ENCODE measurements at places on chromosomes 12 and 14.

- DNase-seq = no peak
Measured at GRCh38 chr12:131364903-131365820, 345.7 kb upstream of the SFSWAP start.

GRCh38 chr12:49364989-49365388, 2.3 kb upstream of the SPATS2 start:
- DNase-seq = no peak

DNA sequence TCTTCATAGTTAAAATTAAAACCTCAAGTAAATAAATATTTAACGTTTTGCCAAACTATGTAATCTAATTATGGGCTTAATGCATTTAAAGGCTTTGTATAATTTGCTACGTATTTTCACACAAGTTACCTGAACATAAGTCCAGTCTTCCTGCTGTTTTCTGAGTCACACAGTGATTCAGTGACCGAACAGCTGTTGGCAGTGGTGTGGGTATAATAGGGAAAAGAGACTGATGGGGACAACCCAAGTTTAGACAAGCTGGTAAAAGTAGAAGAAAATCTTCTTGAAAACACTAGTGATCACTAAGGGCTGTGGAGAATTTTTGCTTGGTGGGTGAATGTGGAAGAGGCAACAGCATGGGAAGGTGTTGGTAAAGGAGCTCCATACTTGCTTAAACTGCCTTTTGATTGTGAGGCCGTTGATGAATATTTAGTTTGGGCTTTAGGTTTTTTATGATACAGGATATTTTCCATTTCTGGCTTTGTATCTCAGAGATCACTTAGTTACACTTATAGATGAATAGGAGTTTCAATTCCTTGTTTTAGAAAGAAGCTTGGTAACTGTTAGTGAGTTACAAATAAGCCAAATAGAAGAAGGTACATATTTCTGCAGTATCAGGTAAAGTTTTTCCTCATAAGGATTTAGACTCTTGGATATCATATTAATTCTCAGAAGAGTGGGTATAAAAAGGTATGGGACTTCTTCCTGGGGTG, 23.9 kb downstream of the LRRK2 start:
- no peak for DNase-seq

DNA sequence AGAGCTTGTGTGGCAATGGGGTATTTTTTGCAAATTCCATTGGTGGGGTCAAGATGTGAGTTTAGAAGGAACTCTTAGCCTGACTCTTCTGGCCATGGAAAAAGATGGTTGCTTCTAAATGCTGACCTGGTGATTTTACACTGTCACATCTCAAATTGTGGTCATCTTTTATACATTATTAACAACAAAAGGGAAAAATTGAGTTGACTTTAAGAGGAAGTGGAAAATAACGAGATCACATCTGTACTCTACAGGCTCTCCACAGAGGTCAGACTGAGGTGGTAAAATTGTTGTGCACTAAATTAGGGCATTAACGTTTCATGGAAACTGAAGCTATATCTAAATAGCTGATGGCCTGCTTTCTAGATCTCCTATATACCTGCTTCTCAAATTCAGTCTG, 44.7 kb downstream of the PTPN11 start:
- no peak for DNase-seq

DNA sequence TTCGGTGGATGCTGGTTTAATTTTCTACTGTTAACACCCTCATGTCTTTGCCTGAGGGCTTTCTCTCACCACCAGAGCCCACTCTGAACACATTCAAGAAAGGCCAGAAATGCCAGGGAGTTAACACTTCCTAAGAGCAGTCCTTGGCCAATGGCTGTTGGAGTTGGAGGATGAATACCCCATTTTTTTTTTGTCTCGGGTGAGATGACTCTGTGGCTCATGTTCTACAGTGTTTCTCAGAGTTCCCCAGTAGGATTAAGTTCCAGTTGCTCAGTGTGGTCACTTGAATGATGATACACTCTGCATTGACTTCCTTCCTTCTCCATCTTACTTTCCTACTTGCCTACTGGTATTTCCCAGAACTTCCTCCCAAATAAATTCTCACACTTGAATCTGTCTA, 65.8 kb downstream of the FOS start:
- no peak for DNase-seq

DNA sequence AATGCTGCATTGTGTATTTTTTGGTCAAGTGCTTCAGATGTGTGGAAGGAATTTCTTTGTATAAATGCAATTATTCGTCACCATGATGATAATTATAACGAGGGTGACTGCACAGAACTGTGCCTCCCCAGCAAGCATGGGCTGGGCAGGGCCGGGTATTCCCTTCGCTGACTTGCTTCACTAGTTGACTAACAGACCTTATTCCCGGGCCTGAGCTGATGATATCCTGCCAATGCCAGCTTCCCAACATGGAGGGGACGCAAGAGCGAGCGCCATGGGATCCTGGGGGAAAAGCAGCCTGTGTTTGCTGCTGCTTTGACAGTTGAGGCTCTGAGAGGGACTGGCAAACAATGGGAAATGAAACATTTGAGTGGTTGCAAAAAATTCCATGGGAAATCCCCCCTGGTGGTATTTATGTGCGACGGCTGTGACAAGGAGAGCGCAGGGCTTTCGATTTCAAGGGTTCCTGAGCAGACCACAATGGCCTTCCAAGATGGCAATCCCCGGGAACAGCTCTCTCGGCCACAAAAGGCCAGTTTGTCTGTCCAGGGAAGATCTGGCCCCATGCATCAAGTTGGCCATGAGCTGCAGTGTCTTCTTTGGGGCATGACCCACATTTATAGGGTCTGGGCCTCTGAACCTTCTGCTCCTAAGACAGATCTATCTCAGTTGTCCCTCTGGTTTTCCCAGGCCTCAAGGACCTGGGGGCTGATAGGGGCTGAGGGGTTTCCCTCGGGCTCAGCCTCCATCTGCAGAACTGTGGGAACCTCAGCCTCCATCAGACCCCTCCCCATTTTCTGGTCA, 21.9 kb upstream of the MAP1LC3B2 start:
- no peak for DNase-seq

Data from activated T-cell treated with anti-CD3 and anti-CD28 coated beads, Interleukin-2, amount 50 U/mL, for 48 hours (primary cell).